Uterus (tissue), 4 donors: ENCODE measurements at places on chromosomes 4 and X. TPM values are rescaled to one million over a fixed set of nuclear protein-coding genes. Genes with fewer than 3 reads are reported as not detected.

DNA sequence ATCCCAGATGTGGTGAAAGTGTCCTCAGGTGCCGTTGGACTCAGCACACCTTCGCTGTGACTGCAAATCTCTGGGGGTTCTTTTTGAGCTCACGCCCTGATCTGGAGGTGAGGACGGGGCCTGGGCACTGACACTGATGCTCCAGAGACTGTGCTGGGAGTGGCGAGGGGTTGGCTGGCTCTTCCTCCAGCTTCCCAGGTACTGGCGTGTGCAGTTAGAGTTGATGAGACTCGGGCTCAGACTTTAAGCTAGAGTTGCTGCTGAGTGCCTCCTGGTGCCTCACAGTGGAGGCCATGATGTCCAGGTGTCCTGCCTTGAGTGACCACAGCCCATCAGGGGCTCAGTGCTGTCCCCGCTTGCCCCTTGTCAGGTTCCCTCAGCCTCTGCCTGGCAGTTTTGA lies 16.3 kb downstream of the SPON2 start:
- no peaks in the 10 kb centered on the region for H3K36me3 ChIP-seq
- no peaks in the 10 kb centered on the region for H3K4me1 ChIP-seq
- no peaks in the 10 kb centered on the region for H3K27me3 ChIP-seq
- no peak overlapping the region for H3K4me3 ChIP-seq
- no peak overlapping the region for H3K27ac ChIP-seq

DNA sequence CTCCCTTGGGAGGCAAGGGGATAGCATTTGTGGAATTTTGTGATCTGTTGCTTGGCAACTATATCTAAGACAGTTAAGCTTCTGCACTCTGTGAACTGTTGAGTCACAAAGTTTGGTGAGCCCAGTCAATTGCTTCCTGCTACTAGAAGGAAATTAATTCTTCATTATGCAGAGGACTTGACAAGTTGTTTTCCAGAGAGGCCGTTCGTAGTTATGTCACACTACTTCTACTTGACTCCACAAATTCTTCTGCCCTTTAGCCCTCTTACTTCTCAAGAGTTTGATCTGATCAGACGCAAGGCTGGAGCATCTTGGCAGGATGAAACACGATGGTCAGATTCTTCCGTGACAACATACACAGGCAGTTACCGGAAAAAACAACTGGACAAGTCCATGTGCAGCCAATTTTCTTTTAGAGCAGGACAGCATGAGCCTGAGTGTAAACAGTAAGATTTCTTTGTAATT lies at the start of gene C4orf51:
Gene C4orf51, plus strand, starts transcription at position 156 of the 465 bp plus-strand sequence. Its CDS starts 58 bp downstream, at position 214.
- no peak within 1 kb of the TSS for H3K27ac ChIP-seq
- H3K36me3 ChIP-seq = no peaks in the 10 kb centered on the region
- no peak for DNase-seq
- no peaks in the 10 kb centered on the region for H3K4me1 ChIP-seq

- H3K36me3 ChIP-seq = no peaks in the 10 kb centered on the region
- peaks cover 4% of the 10 kb centered on the region for H3K4me1 ChIP-seq
- no peak overlapping the region for H3K4me3 ChIP-seq
- H3K27ac ChIP-seq = peak overlapping the region; percentile 77
- DNase-seq = peak; percentile 56
These were observed 25.6 kb downstream of the PPP2R2C start for GRCh38 chr4:6446538-6447451.

GRCh38 chr4:152369902-152370295 lies 166.0 kb downstream of the FBXW7 start:
- H3K27ac ChIP-seq = no peak overlapping the region
- no peaks in the 10 kb centered on the region for H3K36me3 ChIP-seq
- no peaks in the 10 kb centered on the region for H3K4me1 ChIP-seq
- H3K4me3 ChIP-seq = no peak overlapping the region
- no peak for DNase-seq

- H3K4me3 ChIP-seq = no peak overlapping the region
- no peak overlapping the region for H3K27ac ChIP-seq
- no peaks in the 10 kb centered on the region for H3K36me3 ChIP-seq
These were observed 257.7 kb downstream of the PRDM5 start for GRCh38 chr4:120664851-120665250.

DNA sequence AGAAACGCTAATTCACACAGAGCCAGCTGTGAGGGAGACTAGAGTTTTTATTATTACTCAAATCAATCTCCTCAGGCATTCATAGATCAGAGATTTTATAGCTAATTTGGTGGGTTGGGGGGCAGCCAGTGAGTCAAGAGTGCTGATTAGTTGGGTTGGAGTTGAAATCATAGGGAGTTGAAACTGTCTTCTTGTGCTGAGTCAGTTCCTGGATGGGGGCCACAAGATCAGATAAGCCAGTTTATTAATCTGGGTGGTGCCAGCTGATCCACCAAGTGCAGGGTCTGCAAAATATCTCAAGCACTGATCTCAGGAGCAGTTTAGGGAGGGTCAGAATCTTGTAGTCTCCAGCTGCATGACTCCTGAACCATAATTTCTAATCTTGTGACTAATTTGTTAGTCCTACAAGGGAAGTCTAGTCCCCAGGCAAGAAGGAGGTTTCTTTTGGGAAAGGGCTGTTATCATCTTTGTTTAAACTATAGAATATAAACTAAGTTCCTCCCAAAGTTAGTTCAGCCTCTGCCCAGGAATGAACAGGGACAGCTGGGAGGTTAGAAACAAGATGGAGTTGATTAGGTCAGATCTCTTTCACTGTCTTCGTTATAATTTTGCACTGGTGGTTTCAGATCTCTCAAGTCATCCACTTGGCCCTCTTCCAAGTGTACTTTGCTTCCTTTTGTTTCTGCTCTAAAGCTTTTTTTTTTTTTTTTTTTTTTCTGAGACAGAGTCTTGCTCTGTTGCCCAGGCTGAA lies 5.4 kb upstream of the NAA11 start:
- H3K27ac ChIP-seq = no peak overlapping the region
- no peaks in the 10 kb centered on the region for H3K4me1 ChIP-seq
- no peaks in the 10 kb centered on the region for H3K36me3 ChIP-seq
- DNase-seq = no peak

DNA sequence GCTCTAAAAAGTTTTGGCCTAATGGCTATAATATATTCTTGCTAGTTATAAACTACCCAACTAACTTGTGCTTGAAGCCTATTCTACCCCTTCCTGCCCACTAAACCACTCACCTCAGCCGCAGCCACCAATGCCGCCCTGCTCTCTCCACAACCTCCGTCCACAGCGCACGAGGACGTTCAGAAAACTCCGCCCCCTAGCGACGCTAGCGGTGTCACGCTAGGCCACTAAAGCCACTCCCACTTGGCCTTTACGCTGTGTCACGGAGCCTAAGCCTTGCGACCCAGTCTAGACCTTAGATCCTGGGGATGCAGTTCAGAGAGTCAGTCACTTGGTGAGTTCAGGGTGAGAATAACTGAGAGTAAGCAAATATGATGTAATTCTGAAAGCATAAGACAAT lies at the start of gene TEX11:
Gene TEX11, minus strand, starts transcription at position 171 of the 400 bp plus-strand sequence. CDS start 922 bp downstream, outside the sequence.
- H3K36me3 ChIP-seq = no peaks in the 10 kb centered on the region
- H3K27ac ChIP-seq = no peak within 1 kb of the TSS
- DNase-seq = no peak
- H3K4me1 ChIP-seq = no peaks in the 10 kb centered on the region
- H3K4me3 ChIP-seq = no peak within 1 kb of the TSS

DNA sequence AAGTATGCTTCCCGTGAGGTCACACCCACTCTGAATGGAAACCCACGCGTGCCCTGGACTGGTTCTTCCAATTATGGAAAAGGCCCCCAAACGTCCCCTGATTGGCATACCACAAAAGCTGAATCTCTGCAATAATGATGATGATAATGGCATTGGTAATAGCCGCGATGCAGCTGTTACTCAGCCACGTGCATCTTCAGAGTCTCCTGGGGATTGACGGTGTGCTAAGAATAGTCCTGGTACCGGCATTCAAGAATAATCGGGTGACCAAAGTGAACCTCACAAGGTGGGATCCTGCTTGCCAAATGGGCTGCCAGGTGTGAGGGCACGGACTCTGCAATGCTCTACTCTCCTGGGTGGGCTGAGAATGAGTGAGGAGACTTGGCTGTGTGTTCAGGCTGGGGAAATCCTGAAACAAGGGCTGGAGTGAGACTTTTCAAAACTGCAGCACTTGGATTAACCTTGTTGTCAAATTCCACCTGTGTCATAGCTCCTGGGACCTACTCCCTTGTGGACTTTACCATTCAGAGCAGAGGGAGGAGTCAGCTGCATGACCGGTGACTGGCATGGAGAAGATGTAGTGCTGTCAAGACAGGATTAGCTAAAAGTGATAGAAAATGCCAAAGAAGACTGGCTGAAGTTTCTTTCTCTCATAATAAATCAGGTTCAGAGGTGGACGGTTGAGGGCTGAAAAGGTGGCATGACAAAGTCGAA lies 615.4 kb downstream of the MID1IP1 start:
- H3K4me1 ChIP-seq = no peaks in the 10 kb centered on the region
- no peaks in the 10 kb centered on the region for H3K27me3 ChIP-seq
- no peaks in the 10 kb centered on the region for H3K36me3 ChIP-seq
- H3K4me3 ChIP-seq = no peak overlapping the region
- DNase-seq = no peak

DNA sequence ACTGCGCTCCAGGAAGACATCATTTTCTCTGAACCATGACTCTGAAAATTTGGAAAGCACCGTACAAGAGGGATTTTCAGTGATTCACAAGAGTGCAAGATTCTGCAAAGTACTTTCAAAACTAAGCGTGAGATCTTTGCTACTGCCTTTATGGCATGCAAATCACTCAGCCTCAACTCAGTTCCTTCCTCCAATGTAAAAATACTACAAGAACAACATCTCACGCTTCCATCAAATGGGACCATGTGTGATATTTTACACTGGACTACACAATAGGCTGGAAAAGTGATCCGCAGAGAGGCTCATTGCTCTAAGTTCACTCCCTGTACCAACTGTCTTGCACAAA lies 674 bp upstream of the IL15 start:
- peak overlapping the region; percentile 69 for H3K27ac ChIP-seq
- DNase-seq = no peak
- no peaks in the 10 kb centered on the region for H3K4me1 ChIP-seq
- H3K27me3 ChIP-seq = no peaks in the 10 kb centered on the region

DNA sequence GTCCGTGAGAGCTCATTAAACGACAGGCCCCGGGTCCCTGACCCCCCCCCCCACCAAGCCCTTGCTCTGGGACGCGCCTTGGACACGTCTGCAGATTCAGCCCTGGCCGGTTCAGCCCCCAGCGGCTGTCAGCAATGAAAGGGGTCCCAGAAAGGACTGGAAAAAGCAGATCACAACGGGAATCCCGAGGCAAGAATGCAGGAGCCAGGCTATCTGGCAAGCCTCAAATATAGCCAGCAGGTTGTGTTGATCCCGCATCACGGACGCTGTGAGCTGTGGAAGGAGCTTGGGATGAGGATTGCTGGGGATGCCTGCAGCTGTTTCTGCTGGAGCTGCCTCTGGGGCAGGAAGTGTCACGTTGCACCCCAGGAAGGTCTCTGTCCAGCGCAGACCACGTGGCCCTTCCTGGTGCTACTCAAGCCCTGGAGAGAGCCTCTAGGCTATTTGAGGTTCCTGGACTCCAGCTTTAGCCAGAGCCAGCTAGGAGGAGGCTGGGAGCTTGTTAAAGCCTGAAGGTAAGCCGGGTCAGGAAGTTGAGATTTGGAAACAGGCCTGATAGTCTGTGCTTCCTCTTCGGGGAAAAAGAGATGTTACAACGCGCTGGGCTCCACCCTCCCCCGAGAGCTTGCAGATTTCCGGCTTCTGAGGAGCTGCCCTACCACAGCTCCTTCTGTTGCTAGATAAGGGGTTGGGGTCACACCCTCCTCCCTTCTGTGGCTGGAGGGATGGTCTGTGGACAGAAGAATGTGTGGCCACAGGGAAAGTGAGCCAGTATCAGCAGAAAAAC lies 19.3 kb upstream of the CSF2RA start:
- H3K27ac ChIP-seq = no peak overlapping the region
- no peaks in the 10 kb centered on the region for H3K36me3 ChIP-seq
- peak; percentile 15 for DNase-seq

- DNase-seq = no peak
- H3K4me3 ChIP-seq = no peak overlapping the region
- no peaks in the 10 kb centered on the region for H3K36me3 ChIP-seq
- H3K4me1 ChIP-seq = no peaks in the 10 kb centered on the region
- H3K27me3 ChIP-seq = no peaks in the 10 kb centered on the region
- H3K27ac ChIP-seq = no peak overlapping the region
These were observed 30.2 kb downstream of the SPINK2 start for GRCh38 chr4:56791316-56791715.

DNA sequence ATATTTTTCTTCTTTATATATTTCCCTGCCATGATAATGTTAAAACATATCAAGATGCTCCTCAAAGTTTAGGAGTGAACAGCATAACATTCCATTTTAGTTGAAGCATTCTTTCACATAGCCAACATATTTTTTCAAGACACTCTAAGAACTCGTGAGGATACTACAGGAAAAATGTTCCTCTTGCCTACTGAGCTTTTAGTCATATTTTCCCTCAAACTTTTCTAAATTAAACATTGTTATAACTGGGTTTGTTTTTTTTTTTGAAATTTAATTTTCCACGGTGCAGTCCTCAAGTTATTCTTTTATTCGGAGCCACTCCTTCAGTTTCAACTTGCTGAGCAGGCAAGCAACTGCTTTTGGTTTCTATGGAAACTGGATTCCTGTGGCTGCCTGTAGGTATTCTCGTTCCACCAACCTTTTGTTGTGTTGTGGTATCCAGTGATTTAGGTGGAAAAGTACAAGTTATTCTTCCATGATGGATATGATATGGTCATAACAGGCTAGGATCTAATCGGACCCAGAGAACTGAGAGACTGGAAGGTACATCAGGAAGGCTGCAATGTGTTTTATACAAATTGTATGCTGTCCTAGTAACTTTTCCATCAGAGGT lies 248.0 kb downstream of the TRIML1 start:
- no peaks in the 10 kb centered on the region for H3K27me3 ChIP-seq
- no peak overlapping the region for H3K4me3 ChIP-seq
- DNase-seq = no peak
- no peaks in the 10 kb centered on the region for H3K36me3 ChIP-seq
- H3K27ac ChIP-seq = no peak overlapping the region

DNA sequence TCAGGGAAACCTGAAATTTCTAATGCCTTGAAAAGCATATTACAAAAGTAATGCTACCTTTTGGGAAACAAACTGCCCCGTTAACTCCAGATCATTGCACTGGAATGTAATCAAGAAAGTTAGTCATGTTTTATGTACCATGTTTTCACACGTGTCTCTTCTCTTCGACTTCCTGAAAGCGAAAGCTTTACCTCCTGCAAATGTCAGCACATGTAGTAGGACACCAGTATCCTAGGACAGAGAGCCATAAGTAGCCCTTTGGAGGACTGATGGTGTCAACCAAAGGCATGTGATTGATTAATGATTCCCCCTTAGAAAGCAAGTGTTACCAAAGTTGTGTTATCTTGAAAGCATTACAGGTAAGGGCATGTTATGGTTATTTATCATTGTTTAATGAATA lies 8.8 kb upstream of the MND1 start:
- no peak overlapping the region for H3K4me3 ChIP-seq
- H3K4me1 ChIP-seq = no peaks in the 10 kb centered on the region
- DNase-seq = no peak
- H3K27ac ChIP-seq = no peak overlapping the region
- H3K27me3 ChIP-seq = no peaks in the 10 kb centered on the region

SCRG1 gene
- total RNA-seq = 1.3 TPM

ABLIM2 gene
- 6.0 TPM for total RNA-seq

TAF7L gene
- total RNA-seq = not detected

PDGFRA gene
- 218 TPM for total RNA-seq

MGAT4D gene
- not detected for total RNA-seq

CTAG1B gene
- total RNA-seq = 0.46 TPM

MAGEB17 gene
- total RNA-seq = not detected
